ENCODE measurements at places on chromosomes 2 and 18. TPM values are rescaled to one million over a fixed set of nuclear protein-coding genes. Genes with fewer than 3 reads are reported as not detected.

GALNT14 gene
- 1.4 TPM for polyA plus RNA-seq

NEU2 gene
- polyA plus RNA-seq = not detected

PFN4 gene
- 0.39 TPM for polyA plus RNA-seq

ZSWIM2 gene
- polyA plus RNA-seq = not detected

ACTG2 gene
- not detected for polyA plus RNA-seq

- H3K4me3 ChIP-seq = no peak overlapping the region
- no peak overlapping the region for H3K27ac ChIP-seq
- no peaks in the 10 kb centered on the region for H3K4me1 ChIP-seq
- no peak for DNase-seq
Observed at GRCh38 chr2:140876015-140876414, 1254.8 kb downstream of the LRP1B start.

DNA sequence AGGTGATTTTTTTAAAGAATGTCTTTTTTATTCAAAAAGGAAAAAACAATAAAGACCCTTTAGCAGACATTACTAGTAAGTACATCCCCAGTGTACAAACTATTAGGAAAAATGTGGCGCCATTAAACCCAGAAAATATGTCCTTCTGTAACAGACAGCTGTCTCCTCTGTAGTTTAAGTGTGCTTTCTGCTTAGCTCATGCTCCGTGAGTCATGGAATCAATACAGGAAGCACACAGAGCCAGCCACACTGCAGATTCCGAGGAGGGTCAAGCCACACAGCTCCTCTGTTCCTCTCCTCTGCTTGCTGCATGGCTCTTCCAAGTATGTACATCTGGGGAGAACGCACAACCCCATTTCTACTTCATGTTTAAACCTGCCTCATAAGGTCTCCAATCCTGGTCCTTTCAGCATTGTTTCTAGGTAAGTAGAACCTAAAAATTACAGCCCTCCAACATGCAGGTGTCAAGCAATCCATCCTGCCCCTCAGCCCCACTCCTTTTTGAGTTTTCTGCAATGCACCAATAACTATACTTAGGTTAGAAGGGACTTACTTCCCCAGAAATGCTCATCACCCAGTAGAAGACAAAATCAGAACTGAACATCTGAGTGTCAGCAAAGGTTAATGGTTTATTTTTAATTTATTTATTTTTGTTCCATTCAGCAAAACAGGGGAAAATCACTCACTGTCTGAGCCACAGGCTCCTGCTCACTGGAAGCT, 37.5 kb downstream of the ACVR1 start:
- DNase-seq = no peak
- H3K27ac ChIP-seq = no peak overlapping the region

- no peak for DNase-seq
- no peak overlapping the region for H3K27ac ChIP-seq
- no peaks in the 10 kb centered on the region for H3K4me1 ChIP-seq
- H3K36me3 ChIP-seq = no peaks in the 10 kb centered on the region
- H3K4me3 ChIP-seq = no peak overlapping the region
- no peaks in the 10 kb centered on the region for H3K27me3 ChIP-seq
Observed at GRCh38 chr2:165575044-165575615, 105.6 kb downstream of the CSRNP3 start.

GRCh38 chr2:208541989-208542464, 135.4 kb downstream of the PTH2R start:
- H3K36me3 ChIP-seq = no peaks in the 10 kb centered on the region
- H3K4me3 ChIP-seq = no peak overlapping the region
- no peak for DNase-seq
- H3K27ac ChIP-seq = no peak overlapping the region

- H3K27me3 ChIP-seq = peaks cover 5% of the 10 kb centered on the region
- no peak for DNase-seq
- no peaks in the 10 kb centered on the region for H3K4me1 ChIP-seq
- H3K4me3 ChIP-seq = no peak overlapping the region
Observed at GRCh38 chr18:57906852-57907251, 103.7 kb upstream of the ATP8B1 start.

GRCh38 chr18:23548275-23548674, 38.0 kb downstream of the NPC1 start:
- peaks cover 5% of the 10 kb centered on the region for H3K36me3 ChIP-seq
- no peak overlapping the region for H3K27ac ChIP-seq
- DNase-seq = no peak
- H3K27me3 ChIP-seq = no peaks in the 10 kb centered on the region
- no peaks in the 10 kb centered on the region for H3K4me1 ChIP-seq
- H3K4me3 ChIP-seq = no peak overlapping the region

DNA sequence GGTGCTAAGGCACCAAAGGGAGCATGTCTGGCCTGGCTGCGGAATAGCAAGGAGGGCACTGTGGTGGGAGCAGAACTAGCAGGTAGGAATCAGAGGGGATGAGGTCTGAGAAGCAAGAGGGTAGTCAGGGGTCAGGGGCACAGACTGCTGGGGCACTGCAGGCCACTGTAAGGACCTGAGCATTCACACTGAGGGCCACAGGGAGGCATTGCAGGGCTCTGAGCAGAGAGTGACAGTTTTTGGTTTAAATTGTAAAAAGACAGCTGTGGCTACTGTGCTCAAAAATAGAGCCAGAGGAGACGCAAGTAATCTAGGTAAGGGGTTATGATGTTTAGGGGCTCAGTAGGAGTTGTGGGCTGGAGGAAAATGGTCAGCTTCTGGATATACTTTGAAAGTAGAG, 41.5 kb downstream of the ARHGAP25 start:
- no peaks in the 10 kb centered on the region for H3K27me3 ChIP-seq
- no peak for DNase-seq

DNA sequence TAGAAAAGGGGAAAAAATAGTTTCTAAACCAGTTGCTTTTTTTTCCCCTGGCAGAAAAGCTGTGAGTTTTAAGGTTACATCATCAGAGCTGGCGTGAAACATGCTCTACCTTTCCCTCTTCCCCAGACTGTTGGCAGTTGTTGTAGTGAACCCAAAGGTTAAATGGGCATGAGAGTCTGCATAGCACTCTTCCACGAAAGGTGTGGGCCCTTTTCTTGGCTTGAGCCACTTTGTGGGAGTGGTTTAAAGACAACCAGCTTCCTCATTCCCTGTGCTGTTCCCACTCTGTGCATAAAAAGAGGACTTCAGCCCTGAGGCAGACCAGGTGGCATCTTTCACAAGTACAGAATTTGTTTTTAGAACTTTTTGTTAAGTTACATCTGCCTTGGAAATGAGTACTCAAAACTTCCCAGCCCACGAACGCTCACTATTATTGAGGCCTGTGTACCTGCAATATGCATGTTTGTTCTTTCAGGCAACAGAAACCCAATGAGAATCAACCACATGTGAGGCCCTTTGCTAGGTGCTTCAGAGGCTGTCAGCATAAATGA, 243.8 kb downstream of the BABAM2 start:
- no peak overlapping the region for H3K27ac ChIP-seq
- H3K4me1 ChIP-seq = no peaks in the 10 kb centered on the region
- H3K4me3 ChIP-seq = no peak overlapping the region
- H3K27me3 ChIP-seq = no peaks in the 10 kb centered on the region
- DNase-seq = no peak
- H3K36me3 ChIP-seq = peaks cover 3% of the 10 kb centered on the region

GRCh38 chr18:78994977-78995582, 15.5 kb downstream of the SALL3 start:
- H3K27me3 ChIP-seq = no peaks in the 10 kb centered on the region
- no peak overlapping the region for H3K4me3 ChIP-seq
- no peak for DNase-seq

DNA sequence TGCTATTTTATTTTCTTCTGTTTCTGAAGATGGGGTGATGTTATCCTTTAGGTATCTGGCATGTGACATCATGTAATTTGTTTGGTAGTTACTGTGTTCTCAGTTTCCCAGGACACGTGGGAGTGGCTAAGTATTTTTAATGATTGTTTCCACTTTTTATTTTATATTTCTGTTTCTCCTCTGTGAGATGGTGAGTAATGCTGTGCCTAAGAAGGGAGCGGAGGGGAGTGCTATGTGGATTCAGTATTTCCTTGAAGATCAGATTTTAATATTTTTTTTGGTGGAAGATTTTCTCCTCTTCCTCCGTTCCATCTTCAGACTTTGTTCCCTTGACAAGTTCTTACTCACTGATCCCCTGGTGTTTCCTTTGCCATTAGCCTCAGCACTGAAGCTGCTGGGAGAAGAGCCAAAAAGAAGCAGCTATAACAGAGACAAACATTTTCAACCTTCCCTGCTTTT, 180.0 kb upstream of the MMADHC start:
- no peak overlapping the region for H3K4me3 ChIP-seq
- H3K36me3 ChIP-seq = no peaks in the 10 kb centered on the region
- H3K27ac ChIP-seq = no peak overlapping the region
- no peak for DNase-seq
